ENCODE measurements at places on chromosomes 11 and 22.

DNA sequence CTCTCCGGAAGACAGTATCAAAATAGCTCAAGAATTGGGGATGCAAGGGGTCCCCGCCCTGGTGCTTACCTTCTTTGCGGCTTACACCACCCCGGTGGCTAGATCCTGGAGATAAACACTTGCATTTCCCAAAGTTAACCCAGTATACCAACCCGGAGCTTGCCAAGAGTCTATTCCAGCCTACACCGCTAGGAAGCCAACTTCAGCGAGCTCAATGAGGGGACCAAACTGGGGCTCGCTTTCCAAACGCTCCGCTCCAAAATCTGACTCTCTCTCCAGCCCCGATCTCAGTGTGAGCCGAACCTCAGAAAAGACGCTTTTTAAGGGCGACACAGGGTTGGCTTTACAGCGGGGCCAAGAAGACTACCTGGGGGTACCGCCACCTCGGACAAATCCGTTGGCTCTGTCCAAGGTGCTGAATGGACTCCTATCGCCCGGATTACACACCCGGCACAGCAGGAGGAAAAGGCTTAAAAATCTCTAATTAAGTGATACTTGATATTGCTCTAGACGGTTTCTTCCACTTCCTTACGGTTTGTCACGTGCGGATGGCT is 20.1 kb upstream of the BDNF start:
- DNase-seq = no peak

- DNase-seq = no peak
These were observed 3.4 kb downstream of the PHF21A start for GRCh38 chr11:46117842-46118241.

DNA sequence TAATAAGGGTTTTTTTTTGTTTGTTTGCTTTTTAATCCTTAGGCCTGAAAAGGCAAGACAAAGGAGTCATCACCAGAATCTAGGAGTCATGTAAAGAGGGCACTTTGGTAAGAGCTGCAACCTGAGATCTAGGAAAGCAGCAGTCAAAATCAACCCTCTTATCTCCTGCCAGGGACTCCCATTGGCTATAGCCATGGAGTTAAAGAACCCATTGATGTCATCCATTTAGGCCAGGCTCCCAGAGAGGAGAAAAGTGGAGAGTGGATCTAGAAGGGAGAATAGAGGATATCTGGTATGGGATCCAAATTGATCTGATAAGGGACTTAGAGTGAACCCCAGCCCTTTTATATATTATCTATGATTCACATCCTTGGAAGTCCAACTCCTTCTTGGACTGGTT is 35.9 kb downstream of the ZNF215 start:
- DNase-seq = no peak

- no peak for DNase-seq
These were observed 10.0 kb downstream of the SLCO2B1 start for GRCh38 chr11:75160880-75161279.

DNA sequence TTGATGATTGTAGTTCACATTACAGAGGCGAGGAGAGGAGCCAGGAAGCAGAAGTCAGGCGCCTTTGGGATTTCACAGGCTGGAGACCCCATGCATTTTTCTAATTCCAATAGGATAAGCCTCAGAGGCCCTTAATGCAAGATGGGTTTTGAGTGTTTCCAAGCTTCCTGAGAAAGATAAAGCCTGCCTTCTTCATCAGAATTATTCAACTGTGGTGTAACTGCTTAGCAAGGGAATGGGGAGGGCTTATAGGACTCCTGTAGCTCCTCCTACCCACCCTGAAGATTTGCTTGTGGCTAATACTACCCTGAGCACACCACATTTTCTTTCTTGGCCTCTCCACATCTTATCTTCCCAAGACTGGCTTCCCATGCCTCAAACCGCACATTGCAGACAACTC is 151.1 kb upstream of the ISX start:
- no peak for DNase-seq

DNA sequence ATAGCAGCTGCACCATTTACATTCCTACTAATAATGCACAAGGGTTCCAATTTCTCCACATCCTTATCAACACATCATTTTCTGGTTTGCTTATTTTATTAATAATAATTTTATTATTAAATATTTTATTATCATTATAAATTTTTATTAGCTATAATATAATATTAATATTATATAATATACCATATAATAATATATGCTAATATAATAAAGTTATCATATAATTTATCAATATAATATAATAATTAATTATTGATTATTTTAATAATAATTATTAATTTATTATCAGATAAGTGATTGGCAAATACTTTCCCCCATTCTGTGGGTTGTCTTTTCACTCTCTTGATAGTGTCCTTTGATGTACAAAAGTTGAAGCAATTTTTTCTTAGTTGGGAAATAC is 27.7 kb downstream of the OR2AT4 start:
- DNase-seq = no peak

- DNase-seq = no peak
These were observed 18.0 kb upstream of the HORMAD2 start for GRCh38 chr22:30062259-30062658.

- no peak for DNase-seq
These were observed 2.6 kb upstream of the VWCE start for GRCh38 chr11:61297746-61298145.

- no peak for DNase-seq
These were observed 585 bp downstream of the ARHGEF12 start for GRCh38 chr11:120336641-120337354.

- DNase-seq = peak; percentile 53
These were observed 134.9 kb downstream of the RCN1 start for GRCh38 chr11:32225571-32226285.

- no peak for DNase-seq
These were observed at the start of gene KREMEN1 for GRCh38 chr22:29072979-29073617. KREMEN1 (plus strand) TSS chr22:29073035; CDS start chr22:29073131, 96 bp downstream.

DNA sequence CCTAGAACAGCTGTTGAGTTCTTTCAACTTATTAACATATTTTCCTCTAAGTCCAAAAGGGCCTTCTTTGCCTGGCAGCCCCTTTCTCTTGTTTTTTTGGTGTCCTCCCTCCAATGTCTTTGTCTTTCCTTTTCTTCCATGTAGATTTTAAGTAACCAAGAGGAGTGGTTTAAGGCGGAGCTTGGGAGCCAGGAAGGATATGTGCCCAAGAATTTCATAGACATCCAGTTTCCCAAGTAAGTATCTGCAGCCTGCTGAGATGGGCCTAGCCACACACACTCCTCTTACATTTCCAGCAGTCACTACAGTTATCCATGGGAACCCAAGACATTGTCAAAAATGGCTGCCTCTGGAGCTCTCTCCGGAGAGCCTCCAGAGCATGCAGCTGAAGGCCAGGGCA is 4.5 kb upstream of the TMA7B start:
- DNase-seq = no peak

- DNase-seq = no peak
These were observed 6.0 kb downstream of the CBX7 start for GRCh38 chr22:39146256-39147101.

- DNase-seq = peak; percentile 81
These were observed 11.4 kb downstream of the FAM181B start for GRCh38 chr11:82722231-82722630.

DNA sequence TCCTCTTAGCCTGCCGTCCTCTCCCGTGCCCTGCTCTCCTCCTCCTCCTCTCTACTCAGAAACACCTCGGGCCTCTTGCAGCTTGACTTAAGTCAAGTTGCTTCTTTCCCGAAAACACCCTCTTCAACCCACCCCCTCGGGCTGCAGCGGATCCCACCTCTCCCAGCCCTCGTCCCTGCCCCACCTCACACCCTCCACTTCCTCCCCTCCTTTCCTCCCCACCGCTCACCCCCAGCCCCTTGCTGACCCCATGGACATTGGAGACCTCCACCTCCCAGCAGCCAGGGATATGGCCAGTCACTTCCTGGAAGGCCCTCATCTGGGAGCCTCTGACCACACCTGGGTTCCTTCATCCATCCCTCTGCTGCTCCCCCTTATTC is 8.5 kb upstream of the CYTH4 start:
- DNase-seq = no peak

GRCh38 chr11:36877149-36877548 is 279.1 kb upstream of the RAG2 start:
- no peak for DNase-seq

DNA sequence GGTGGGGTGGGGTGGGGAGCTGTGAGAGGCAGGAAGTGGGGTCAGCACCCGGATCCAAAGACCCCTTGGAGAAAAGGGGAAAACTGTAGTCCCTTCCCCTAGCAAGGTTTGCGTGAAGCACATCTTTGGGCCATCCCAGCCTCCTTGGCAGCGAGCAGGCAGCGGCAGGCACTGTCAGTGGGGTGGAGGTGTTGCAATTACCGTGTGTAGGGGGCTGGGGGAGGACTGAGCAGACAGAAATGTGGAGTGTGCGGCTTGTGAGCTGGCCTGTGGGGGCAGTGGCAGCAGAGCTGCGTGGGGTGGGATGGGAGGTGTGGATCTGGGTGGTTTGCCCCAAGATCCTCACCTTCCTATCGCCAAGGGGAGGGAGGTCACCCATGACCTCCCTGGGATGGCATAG is 16.4 kb downstream of the DAGLA start:
- DNase-seq = no peak

DNA sequence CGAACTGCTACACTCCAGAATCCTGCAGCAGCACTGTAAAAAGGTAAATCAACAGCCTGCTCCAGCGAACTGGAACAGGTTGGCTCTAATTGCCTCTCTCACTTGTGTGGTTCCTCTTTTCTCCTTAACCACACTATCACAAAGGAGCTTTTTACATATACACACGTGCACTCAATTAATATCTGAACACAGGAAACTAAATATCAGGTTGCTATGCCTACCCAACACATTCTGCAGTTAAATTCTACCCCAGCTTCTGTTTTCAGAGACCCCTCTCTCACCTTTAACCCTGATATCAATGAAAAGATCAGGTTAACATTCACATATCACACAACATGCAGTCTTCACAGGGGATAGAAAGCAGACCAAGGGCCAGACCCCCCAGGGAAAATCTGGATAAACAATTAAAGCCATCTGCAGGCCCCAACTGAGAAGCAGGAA is 11.0 kb downstream of the RBFOX2 start:
- DNase-seq = no peak

DNA sequence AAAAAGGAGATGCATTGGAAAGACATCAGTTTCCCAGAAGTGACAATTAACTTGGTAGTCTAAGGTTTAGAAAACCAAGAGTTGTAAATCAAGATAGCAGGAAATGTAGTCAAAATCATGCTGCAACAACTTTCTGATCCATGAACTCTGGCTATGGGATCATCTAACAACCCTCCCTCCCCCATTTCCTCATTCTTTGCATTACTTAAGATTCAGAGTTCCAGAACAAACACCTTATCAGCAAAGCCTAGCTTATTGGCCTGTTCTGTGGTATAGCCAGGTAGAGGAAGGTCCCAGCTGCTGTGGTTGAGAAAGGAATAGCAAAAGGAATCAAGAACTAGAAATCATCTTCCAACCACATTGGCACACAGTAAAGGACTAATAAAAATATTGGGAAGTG is 651.1 kb downstream of the METTL15 start:
- no peak for DNase-seq

- DNase-seq = no peak
These were observed 2.7 kb downstream of the APOL2 start for GRCh38 chr22:36236388-36237319.

DNA sequence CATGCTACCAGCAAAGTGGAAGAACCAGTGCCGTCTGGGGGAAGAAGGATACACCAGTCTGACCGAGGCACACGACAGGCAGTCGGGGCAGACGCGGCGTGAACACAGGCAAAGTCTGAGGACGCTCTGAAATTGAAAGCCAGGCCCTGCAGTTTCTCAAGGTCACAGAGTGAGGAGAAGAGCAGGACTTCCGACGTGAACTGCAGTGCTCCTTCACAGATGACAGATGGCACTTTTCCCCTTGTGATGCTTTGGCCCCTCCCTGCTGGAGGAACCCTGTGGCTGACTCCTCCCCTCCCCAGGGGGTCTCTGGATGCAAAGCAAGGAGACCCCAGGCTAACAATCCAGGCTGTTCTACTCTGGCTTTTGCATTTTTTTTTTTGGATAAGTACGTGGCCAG is 19.6 kb upstream of the JAM3 start:
- DNase-seq = no peak

DNA sequence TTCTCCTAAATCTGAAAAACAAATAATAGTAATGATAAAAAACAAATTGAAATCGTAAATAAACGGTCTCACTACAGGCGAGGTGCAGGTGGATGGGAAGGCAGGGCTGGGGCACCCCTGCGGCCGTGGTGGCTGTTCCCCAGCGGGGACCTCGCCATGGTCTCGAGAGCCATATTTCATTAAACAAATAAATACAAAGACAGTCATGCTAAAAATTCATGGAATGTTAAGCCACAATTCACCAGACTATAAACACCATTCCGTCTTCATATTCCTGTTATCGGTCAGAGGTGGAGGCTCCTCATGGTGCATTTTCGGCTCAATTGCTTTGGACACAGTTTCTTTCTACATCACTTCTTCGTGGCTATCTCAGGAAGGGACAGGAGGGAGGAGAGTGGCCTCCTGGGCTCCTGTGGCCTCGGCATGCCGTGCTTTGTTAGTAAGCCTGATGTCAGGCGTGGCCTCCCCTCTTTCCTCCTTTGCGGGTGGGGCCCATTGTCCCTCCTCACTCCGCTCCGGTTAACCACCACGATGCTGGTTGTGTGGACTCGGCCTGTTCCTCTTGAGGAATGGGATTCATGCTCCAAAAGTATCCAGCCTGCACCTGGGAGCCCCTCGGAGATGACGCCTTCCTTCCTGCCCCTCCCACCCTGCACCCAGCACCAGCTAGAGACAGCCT is 16.1 kb upstream of the BRSK2 start:
- no peak for DNase-seq

- no peak for DNase-seq
These were observed 38.2 kb downstream of the OR2AG2 start for GRCh38 chr11:6733326-6734275.

DNA sequence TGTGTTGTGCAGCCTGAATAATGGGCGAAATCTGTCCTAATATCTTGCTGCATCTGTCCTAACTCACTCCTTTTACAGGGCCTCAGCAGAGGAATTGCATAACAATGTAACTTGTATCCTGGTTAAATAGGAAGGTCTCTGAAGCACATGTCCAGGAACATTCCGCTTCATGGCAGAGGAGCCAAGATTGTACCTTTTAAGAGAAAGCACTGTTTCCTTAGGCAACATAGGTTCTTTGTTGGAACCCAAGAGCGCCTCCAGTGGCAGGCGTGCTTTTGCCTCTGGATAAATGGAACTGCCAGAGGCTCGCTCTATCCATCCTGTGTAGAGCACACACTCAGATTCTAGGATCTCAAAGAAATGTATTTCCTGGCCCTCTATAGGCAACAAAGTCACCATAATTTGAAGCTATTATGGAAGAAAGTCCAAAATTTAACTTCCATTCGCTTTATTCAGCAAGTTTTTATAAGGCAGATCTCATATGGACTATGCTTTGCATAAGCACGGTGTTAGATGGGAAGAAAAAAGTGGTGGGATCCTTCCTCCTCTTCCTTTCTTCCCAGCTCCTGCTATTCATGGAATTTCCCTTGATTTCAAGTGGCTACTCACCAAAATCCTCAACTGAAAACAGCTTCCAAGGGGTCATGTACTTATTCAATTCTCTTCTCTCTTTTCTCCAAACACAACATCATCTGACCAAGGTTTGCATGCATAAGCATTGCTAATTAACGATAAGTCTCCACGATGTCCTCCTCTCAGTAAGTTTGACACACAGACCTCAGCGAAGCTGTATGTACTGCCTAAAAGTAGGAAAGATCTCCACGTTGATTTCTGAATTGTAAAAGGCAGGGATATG is at the start of gene BLID:
Gene BLID, minus strand, starts transcription at position 692 of the 856 bp plus-strand sequence. Its CDS starts 293 bp downstream, at position 399.
- no peak for DNase-seq

Data from NCI-H1694 treated with DMSO at 0.1 percent for 48 hours (cell line).